Natural killer cell treated with Interleukin-12 subunit alpha and Interleukin-12 subunit beta and Interleukin-15 and Interleukin-18, amount 100 ng/mL, for 72 hours (primary cell): ENCODE measurements at places on chromosomes 5 and 9. TPM values are rescaled to one million over a fixed set of nuclear protein-coding genes. Genes with fewer than 3 reads are reported as not detected.

KCNV2 gene
- total RNA-seq, result not detected

MORN5 gene
- not detected for total RNA-seq

PKD2L2 gene
- not detected for total RNA-seq

SV2C gene
- total RNA-seq, result not detected

UTP15 gene
- total RNA-seq, result 55.1 TPM

ARL15 gene
- 12.0 TPM for total RNA-seq

LHX2 gene
- total RNA-seq, result not detected

SPINK13 gene
- total RNA-seq, result not detected

PPP2R2B gene
- total RNA-seq, result 20.0 TPM

SHLD3 gene
- total RNA-seq, result 3.2 TPM

TSSK1B gene
- not detected for total RNA-seq

SIL1 gene
- total RNA-seq, result 34.6 TPM

TTC23L gene
- total RNA-seq, result not detected

NEURL1B gene
- 0.36 TPM for total RNA-seq

NCS1 gene
- 38.1 TPM for total RNA-seq

- no peak for DNase-seq
These were observed 165.5 kb upstream of the NFIL3 start for GRCh38 chr9:91589101-91589553.

GRCh38 chr5:14216372-14216771, 73.2 kb downstream of the TRIO start:
- no peak for DNase-seq

DNA sequence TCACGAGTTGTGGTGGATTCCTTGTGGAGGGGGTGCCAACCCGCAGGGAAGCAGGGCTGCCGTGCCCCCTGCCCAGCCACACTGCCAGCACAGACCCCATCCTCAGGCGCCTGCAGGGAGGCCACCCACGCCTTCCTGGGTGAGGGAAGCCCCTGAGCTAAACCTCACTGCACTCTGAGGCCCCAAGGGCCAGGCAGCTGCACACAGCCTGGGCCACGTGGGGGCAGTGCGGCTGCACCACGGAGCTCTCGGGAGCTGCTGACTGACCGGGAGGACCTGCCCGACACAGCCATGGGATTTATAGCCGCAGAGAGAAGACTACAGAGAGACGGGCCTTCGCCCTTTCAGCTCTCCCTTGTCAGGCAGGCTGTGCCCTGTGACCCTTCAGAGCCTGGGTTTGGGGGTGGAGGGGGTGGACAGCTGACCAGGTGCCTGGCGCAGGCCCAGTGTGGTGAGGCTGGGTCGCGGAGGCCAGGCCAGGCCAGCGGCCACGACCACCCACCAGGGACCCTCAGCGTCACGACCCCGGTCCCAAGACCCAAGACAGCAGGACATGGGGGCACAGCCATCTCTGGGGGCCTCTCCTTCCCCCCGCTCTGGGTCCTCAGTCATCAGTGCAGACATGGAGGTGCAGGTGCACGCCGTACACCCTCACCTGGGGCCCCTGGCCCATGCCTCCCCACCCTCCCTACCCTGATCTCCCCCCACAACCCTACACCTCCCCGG, 4.3 kb upstream of the AHRR start:
- no peak for DNase-seq

DNA sequence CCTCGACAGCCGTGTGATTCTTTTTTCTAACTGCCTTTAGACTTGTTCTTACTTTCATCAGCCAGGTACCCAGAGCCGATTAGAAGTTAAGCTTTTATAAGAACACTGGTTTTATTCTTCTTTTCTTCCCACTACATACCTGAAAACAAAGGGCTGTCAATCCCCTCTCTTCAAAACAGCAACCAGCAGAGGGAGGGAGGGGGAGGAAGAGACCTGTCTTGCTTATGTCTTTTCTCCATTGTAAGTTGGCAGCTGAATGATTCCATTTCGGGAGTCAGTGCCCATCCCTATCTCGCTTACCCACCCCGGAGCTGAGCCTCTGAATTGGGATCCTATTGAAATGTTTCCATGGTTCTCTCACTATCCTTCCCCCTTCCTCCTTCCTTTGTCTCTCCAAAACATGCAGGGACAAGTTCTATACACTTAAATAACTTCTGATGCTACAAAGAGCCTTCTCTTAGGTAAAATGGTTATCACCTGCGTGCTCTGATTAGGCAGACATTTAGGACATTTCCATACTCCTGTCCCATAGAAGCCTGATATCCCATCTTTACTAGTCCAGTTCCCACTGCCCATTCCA, 83.9 kb upstream of the WWC1 start:
- no peak for DNase-seq

DNA sequence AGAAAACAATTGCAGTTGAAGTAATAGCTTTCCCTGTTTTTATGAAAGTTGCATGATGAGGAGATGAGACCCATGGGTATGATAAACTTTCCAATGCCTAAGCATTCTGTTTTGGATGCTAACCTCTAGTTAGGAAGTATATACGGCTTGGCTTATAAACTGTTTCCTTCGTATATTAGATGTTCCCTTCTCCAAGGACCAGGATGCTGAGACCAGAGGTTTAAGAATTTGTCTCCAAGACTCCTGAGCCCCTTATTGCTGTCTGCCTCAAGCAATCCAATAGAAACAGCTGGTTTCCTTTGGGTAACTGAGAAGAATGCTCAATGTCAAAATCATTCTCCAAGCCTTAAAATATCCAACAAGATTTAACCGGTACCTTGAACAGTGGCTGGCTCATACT, 12.2 kb upstream of the TNC start:
- DNase-seq, result no peak

DNA sequence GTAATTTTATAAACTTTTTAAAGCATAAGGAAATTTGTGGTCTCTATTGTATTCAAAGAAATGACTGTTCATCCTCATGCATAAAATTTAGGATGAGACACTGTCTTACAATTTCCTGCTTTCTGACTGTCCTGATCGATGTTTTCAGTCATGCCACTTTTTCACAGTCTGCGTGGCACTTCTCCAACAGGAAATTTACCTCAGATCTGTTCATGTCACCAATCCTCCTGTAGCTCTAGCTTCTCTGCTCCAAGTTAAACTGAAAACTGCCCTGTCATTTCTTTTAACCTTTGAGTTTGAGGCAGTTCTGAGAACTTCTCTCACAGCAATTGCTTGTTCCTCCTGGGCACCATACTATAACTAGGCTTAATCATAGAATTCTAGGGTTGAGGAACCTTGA, 455.1 kb downstream of the EFNA5 start:
- DNase-seq, result no peak

DNA sequence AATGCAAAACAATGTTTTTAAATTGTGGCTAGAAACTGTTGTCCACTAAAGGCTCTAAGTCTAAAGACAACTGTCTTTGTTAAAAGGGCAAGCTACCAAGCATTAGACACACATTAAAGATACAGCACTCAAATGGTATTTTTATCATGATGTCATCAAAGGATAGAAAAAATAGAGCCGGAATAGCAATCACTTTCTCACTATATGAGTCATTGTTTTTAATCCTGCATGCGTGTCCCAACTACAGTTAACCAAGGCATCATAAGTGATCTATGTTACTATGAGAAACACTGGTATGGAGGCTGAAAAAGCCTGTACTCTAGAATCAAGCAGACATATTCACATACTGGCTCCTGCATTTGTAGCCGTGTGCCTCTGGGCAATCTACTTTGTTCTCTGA, 1.9 kb upstream of the PJA2 start:
- DNase-seq, result no peak

GRCh38 chr5:11700391-11700790, 203.9 kb downstream of the CTNND2 start:
- no peak for DNase-seq

DNA sequence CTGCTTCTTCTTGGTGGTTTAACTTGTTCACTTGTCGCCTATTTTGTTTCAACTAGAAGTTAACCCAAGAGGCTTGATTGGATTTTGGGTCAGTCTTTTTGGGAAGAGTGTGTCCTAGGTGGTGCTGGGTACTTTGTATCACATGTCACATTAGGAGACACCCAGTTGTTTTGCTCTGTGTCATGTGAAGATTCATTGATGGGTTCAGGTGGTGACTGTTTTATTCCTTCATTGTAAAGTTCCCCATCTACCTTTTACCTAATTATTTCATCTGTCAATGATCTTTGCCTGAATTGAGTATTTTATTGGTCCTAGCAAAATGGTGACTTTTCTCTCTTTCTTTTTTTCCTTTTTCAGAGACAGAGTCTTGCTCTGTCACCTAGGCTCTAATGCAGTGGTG, 69.2 kb downstream of the RALGPS1 start:
- no peak for DNase-seq

GRCh38 chr5:1795931-1796330, 3.7 kb downstream of the MRPL36 start:
- no peak for DNase-seq

- DNase-seq, result no peak
These were observed 99.3 kb downstream of the ANGPTL2 start for GRCh38 chr9:127022913-127023660.

GRCh38 chr9:134289241-134289875, 36.9 kb upstream of the RXRA start:
- DNase-seq, result no peak

DNA sequence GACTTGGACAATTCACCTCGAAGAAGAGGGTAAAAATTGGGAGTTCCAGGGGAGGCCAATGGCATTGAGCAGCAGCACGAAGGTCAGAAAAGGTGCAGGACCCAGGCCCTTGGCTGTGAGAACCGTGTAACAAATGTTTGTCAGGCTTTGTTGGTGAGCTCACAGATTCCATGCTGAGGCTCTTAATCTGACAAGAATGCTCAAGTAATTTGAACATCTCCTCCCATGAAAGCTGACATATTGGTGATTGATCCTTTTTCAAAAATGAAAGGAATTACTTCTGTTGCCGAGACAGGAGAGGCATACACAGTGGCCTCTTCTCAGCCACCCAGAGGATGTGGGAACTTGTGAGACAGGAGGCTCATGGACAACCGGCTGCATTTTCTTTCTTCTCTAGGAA, 11.6 kb downstream of the RAI14 start:
- DNase-seq, result no peak

GRCh38 chr5:103174147-103174546, 54.0 kb downstream of the PPIP5K2 start:
- DNase-seq, result no peak

GRCh38 chr5:159548517-159548916, 218.2 kb upstream of the IL12B start:
- no peak for DNase-seq

DNA sequence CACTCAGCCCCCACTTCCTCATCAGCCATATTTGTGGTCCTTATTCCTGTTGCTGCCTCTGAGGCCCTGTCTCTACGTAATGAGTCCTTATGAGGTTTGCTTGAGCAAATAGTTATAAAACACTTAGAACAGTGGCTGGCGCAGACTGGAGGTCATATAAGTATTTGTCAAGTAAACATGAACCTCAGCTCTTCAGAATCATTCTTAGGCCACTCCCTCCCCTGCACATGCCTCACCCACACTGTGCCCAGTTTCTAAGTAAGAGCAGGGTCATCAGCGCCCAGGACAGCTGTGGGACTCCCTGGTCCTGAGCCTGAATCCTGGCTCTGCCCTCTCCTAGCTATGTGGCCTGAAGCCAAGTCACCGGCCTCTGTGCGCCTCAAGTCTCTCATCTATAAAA, 4.0 kb downstream of the ST6GALNAC4 start:
- no peak for DNase-seq

GRCh38 chr5:103211576-103212561, 46.7 kb upstream of the MACIR start:
- no peak for DNase-seq

DNA sequence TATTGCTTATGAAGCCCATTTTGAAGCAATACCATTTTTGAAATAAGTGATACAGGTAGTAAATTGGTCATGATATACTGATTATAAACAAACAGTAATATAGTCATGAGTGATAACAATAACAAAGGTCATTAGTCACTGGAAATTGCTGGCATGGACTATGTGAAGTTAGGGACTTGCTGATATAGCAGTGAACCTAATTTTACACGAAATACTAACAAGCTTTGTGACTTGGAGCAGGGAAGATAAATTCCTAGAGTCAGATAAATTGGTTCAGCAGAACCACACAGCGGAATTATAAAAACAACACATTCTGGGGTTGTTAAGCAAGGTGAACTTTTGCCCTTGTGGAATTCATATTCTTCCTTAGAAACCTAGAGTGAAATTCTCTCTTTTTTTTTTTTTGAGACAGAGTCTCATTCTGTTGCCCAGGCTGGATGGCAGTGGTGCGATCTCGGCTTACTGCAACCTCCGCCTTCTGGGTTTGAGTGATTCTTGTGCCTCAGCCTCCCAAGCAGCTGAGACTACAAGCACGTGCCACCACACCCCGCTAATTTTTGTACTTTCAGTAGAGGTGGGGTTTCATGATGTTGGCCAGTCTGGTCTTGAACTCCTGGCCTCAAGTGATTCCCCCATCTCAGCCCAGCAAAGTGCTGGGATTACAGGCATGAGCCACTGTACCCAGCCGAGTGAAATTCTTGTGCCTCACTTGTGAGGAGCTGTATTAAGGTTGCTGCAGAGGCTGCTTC, 6.0 kb downstream of the UGCG start:
- DNase-seq, result no peak

GRCh38 chr9:37029304-37029775, 4.7 kb downstream of the PAX5 start:
- peak; percentile 25 for DNase-seq
